ENCODE measurements at places on chromosomes 5 and 9. TPM values are rescaled to one million over a fixed set of nuclear protein-coding genes. Genes with fewer than 3 reads are reported as not detected.

DNA sequence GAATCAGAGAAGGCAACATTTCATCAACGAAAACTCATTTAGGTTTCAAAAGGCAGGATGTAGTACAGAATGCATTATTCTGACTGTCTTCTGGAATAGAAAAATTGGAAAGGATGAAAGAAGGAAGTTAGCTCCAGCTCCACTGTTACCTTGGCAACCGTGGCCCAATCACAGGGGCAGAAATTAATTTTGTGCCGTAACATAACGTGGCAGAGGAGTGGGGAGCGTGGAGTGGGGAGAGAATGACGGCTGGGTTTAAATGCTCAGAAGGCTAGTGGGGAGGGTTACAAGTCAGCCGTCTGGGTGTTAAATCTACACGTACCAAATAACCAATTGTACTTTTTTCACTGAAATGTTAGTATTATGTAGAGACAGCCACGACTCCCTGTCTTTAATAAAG is 32.3 kb upstream of the EQTN start:
- no peak overlapping the region for H3K4me3 ChIP-seq
- peaks cover 6% of the 10 kb centered on the region for H3K4me1 ChIP-seq
- DNase-seq = no peak
- H3K36me3 ChIP-seq = peaks cover 24% of the 10 kb centered on the region
- no peak overlapping the region for H3K27ac ChIP-seq

GRCh38 chr5:178323541-178323865 is 90.9 kb upstream of the PHYKPL start:
- H3K4me3 ChIP-seq = no peak overlapping the region
- H3K27ac ChIP-seq = no peak overlapping the region
- H3K4me1 ChIP-seq = no peaks in the 10 kb centered on the region
- no peaks in the 10 kb centered on the region for H3K36me3 ChIP-seq
- peaks cover 9% of the 10 kb centered on the region for H3K27me3 ChIP-seq

- H3K4me1 ChIP-seq = no peaks in the 10 kb centered on the region
- H3K36me3 ChIP-seq = no peaks in the 10 kb centered on the region
Observed at GRCh38 chr5:135565725-135566421, 12.9 kb downstream of the CXCL14 start.

DNA sequence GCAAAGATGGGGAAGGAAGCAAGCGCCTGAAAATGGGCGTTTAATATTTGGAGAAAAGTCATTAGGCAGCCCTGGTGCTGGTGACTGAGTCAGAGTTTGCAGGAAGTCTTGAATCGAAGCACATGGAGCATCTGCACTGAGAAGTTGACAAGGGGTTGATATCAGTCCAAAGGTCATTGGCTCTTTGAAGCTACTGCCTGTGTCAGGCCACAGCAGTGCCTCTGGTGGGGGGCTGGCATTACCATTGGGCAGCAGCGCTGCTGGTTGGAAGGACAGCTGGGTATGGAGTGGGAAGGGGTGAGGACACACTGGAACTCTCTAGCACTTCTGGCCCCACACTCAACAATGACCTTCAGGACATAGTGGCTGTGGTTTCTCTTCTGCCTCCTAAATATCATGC is 150.4 kb upstream of the ERCC6L2 start:
- H3K36me3 ChIP-seq = peaks cover 3% of the 10 kb centered on the region
- H3K4me1 ChIP-seq = peaks cover 6% of the 10 kb centered on the region
- no peak overlapping the region for H3K4me3 ChIP-seq
- no peaks in the 10 kb centered on the region for H3K27me3 ChIP-seq

- no peaks in the 10 kb centered on the region for H3K4me1 ChIP-seq
- H3K27ac ChIP-seq = no peak overlapping the region
- no peaks in the 10 kb centered on the region for H3K27me3 ChIP-seq
Observed at GRCh38 chr5:57231607-57232006, 57.7 kb downstream of the GPBP1 start.

- H3K36me3 ChIP-seq = no peaks in the 10 kb centered on the region
- no peaks in the 10 kb centered on the region for H3K27me3 ChIP-seq
- no peak for DNase-seq
- H3K4me1 ChIP-seq = no peaks in the 10 kb centered on the region
- H3K27ac ChIP-seq = no peak overlapping the region
Observed at GRCh38 chr9:128225770-128226411, 22.7 kb downstream of the DNM1 start.

DNA sequence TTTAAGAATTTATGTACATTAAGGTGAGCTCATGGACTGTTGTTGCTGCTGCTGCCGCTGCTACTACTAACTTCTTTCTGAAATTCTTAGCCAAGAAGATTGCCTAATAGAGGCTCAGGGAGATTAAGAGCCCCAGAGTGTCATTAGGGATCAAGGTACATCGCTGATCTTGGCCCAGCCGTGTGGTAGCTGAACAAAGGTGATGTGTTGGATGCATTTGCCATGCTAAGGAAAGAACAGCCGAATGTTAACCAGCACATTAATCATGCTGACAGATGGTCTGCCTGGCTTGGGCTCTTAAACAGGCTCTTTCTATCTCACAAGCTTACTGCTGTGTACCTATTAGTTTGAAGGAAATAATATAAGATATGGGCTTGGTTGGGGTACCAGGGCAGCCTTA is 137.1 kb downstream of the KCTD16 start:
- no peak overlapping the region for H3K4me3 ChIP-seq
- DNase-seq = no peak
- peak overlapping the region; percentile 62 for H3K27ac ChIP-seq
- H3K27me3 ChIP-seq = no peaks in the 10 kb centered on the region
- H3K36me3 ChIP-seq = peaks cover 3% of the 10 kb centered on the region
- H3K4me1 ChIP-seq = peaks cover 21% of the 10 kb centered on the region

DNA sequence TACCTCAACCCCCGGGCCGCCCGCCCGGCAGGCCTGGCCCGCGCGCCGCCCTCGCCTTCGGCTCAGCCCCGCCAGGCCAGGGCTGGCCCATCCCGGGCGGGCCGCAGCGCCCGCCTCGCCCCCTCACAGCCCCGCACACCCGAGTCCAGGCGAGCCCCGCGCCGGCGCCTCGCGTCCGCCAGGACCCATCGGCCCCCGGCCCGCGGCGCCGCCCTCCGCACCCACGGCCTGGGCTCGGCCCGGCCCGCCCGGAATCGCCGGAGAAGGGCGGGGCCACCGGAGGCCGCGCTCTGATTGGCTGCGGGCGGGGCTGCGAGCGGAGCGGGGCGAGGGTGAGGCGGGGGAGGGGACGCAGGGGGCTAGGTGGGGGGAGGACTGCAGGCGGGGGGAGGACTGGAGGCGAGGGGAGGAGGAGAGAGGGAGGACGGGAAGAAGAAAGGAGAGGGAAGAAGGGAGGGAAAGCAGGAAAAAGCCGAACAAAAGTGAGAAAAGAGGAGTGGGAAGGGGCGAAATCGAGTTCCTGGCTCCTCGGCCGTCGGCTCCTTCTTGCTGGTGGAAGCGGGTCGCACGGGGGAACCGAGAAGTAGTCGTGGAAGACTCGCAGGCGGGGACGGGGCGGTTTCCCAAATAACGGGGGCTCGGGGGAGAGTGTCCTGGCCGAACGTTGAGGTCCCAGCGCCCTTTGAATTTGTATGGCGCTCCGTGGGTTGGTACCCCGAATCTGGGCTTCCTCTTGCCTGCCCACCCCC is 472 bp upstream of the UBTD2 start:
- peak overlapping the region; percentile 93 for H3K4me3 ChIP-seq
- peak; percentile 85 for DNase-seq
- no peaks in the 10 kb centered on the region for H3K27me3 ChIP-seq
- H3K27ac ChIP-seq = peak overlapping the region; percentile 98

- peaks cover 10% of the 10 kb centered on the region for H3K4me1 ChIP-seq
- H3K4me3 ChIP-seq = no peak overlapping the region
- no peaks in the 10 kb centered on the region for H3K27me3 ChIP-seq
- DNase-seq = no peak
- no peak overlapping the region for H3K27ac ChIP-seq
Observed at GRCh38 chr9:83177747-83178146, 114.8 kb upstream of the RASEF start.

GRCh38 chr5:32686799-32687498 is 24.2 kb upstream of the NPR3 start:
- no peaks in the 10 kb centered on the region for H3K36me3 ChIP-seq
- H3K27ac ChIP-seq = no peak overlapping the region
- no peaks in the 10 kb centered on the region for H3K27me3 ChIP-seq
- no peak overlapping the region for H3K4me3 ChIP-seq

DNA sequence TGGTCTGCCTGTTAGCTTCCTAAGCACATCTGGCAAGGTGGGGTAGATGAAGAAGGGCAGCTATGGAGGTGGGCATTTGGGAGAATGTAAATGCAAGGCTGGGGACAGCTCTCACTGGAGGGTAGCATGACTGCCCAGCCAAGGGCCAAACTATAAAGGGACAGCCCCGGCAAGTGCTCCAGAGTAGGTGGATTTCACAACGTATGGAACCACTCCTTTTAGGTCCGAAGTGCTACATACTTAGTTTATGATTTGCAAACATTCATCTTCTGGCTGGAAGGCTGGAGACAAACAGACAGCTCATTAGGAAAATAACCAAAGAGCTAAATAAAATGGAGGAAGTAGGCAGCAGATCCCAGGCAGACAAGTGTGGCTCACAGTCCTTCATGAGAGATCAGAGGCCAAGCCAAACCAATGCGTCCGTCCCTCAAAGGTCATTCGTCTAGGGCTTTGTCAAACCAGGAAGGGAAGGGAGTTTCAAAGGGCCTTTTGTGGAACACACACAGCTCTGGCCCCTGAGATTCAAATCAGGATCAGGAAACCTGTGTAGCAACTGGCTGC is 42.5 kb upstream of the GLRX start:
- DNase-seq = no peak
- no peaks in the 10 kb centered on the region for H3K27me3 ChIP-seq
- H3K36me3 ChIP-seq = no peaks in the 10 kb centered on the region
- peak overlapping the region; percentile 23 for H3K4me3 ChIP-seq

DNA sequence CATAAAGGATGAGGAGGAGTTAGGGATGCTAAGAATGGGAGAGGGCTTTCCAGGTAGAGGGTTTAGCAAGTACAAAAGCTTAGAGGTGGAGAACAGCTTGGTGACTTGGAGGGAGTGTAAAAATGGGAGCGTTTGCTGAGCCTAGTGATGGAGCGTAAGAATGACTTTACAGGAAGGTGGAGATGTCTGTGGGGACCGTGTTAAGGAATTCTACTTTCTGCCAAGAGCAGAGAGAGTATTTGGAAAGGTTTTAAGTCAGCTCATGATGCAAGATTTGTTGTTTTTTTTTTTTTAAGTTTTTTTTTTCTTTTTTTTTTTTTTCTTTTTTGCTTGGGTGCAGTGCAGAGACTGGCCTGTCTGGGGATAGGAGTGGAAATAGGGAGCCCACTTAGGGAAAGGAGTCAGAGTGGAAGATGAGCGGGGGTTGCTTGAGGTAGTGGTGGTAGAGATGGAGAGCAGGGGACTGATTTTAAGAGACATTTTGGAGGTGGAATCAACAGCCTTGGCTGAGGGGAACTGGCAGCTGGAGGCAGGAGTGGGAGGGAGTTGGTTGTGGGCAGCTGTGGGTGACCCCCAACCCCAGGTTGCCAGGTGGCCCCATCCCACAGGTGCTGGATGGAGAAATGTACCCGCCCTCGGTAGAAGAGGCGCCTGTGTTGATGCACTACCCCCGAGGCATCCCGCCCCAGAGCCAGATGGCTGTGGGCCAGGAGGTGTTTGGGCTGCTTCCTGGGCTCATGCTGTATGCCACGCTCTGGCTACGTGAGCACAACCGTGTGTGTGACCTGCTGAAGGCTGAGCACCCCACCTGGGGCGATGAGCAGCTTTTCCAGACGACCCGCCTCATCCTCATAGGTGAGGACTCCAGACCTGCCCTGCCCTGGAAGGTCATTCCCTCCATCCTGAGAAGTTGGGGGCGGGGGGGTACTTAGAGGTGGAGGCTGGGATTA is 12.4 kb downstream of the PTGS1 start:
- no peak overlapping the region for H3K4me3 ChIP-seq
- no peaks in the 10 kb centered on the region for H3K4me1 ChIP-seq
- H3K27ac ChIP-seq = no peak overlapping the region

DNA sequence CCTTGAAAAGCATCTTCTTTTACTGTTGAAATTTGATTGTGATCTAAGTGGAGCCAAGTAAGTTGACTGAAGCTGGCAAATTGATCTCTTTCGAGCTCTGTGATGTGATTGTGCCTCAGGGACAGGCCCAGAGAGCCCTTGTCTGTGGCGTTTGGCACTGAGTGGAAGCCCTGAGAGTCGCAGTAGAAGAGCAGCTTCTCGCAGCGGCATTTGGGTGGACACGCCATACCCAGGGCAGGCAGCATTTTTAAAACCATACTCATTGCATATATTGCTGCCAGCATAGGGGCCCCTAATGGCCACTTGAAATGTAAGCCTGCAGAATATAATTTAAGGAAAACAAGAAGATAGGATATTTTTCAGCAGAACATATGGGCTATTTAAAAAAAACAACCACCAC is 894 bp downstream of the LRRTM2 start:
- peaks cover 43% of the 10 kb centered on the region for H3K4me1 ChIP-seq
- H3K27ac ChIP-seq = no peak overlapping the region

GRCh38 chr5:54965806-54966205 is 19.6 kb downstream of the ESM1 start:
- H3K27ac ChIP-seq = no peak overlapping the region
- H3K36me3 ChIP-seq = no peaks in the 10 kb centered on the region
- no peak for DNase-seq
- no peaks in the 10 kb centered on the region for H3K4me1 ChIP-seq
- peaks cover 1% of the 10 kb centered on the region for H3K27me3 ChIP-seq

GRCh38 chr5:152584103-152584502 is 179.0 kb upstream of the NMUR2 start:
- H3K36me3 ChIP-seq = no peaks in the 10 kb centered on the region
- H3K27ac ChIP-seq = no peak overlapping the region
- H3K4me1 ChIP-seq = no peaks in the 10 kb centered on the region
- H3K27me3 ChIP-seq = no peaks in the 10 kb centered on the region
- H3K4me3 ChIP-seq = no peak overlapping the region

DNA sequence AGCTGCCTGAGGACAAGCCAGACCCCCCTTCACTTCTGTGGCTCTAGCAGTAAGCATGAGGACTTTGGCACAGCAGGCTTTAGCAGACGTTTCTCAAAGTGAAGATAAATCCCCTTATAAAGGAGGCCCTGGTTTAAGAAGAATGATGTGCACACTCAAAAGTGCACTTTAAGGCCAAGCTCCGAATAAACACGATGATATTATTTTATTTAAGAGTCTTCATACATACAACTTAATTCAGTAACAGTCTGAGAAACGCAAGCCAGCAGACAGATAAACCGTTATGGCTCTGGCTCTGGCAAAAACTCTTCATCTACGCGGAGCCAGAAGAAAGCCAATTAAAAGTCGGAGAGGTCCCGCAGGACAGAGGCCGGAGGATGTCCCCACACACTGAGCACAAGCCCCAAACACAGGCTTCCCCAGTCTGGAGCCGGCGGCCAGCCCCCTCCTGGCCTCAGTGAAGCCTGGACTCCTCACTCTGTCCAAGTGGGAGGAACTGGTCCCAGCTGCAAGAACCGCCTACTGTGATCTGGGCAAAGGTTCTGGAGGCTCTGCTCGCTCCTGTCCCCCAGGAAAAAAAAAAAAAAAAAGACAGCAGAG is 44.6 kb downstream of the ADAMTS2 start:
- no peaks in the 10 kb centered on the region for H3K27me3 ChIP-seq
- no peak overlapping the region for H3K4me3 ChIP-seq
- H3K27ac ChIP-seq = no peak overlapping the region
- H3K4me1 ChIP-seq = no peaks in the 10 kb centered on the region
- no peak for DNase-seq

GRCh38 chr9:123561046-123561445 is 205.0 kb downstream of the CRB2 start:
- H3K36me3 ChIP-seq = peaks cover 12% of the 10 kb centered on the region
- DNase-seq = no peak
- H3K4me3 ChIP-seq = no peak overlapping the region
- peaks cover 22% of the 10 kb centered on the region for H3K27me3 ChIP-seq

Gene FREM1
- total RNA-seq = 11.4 TPM

Gene SETX
- total RNA-seq = 47.2 TPM

Gene PIGO
- total RNA-seq = 31.5 TPM

Gene LPAR1
- total RNA-seq = 16.2 TPM

Gene PRRX2
- total RNA-seq = 0.91 TPM

Gene SPATA6L
- total RNA-seq = 7.1 TPM

Gene LCN6
- not detected for total RNA-seq

Gene SLC6A3
- not detected for total RNA-seq

Gene CDH10
- total RNA-seq = 11.0 TPM

All from progenitor cell of endocrine pancreas (in vitro differentiated cells).